ENCODE measurements at places on chromosomes 6 and 20.

- DNase-seq, result no peak
Measured at GRCh38 chr6:159532155-159532554, 160.9 kb downstream of the SOD2 start.

DNA sequence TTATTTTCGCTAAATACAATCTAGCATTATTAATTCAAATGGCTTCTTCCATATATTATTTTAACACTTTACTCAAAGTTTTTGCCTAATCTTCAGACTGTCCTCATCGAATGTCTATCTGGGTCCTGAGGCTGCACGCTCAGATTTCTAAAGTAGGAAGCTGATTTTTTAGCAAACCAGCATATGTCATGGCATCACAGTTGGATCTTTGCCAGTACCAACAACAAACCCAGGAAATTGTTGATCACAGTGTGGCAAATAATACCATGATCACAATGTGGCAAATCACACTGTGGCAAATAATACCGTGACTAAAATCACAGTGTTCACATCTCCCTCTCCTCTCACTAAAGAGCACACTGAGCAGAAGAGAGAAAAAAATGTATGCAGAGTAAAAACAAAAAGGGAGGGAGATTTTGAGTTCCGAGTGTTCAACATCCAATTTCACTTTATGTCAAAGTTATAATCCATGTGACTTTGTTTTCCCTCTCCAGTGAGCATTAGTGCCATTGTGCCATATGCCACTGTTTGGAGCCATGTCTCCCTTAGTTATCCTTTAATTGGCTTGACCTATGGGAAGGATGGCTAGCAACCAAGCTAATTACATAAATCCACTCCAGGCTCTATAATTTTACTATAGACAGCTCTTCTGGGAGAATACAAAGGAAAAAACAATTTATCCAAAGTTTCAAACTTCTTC is 1059.6 kb downstream of the HACE1 start:
- DNase-seq, result no peak

DNA sequence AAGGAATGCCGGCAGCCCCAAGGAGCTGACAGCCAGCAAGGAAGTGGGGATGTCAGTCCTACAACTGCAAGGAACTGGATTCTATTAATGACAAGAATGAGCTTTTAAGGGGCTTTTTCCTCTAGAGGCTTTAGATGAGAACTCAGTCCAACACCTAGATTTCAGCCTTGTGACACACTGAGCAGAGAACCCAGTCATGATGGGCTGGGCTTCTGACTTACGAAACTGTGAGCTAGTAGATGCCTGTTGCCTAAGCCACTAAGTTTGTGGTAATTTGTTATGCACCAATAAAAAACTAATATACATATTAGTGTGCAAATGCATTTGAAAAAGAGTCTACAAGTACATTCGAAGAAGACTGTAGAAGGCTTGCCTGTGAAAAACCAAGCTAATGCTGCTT is 263.3 kb downstream of the SOX4 start:
- DNase-seq, result peak; percentile 56

GRCh38 chr20:35991142-35991771 is 22.9 kb downstream of the CNBD2 start:
- DNase-seq, result peak; percentile 51

- no peak for DNase-seq
Measured at GRCh38 chr6:38703949-38704590, 1.1 kb upstream of the GLO1 start.

GRCh38 chr6:28606424-28607391 is 81.0 kb downstream of the GPX5 start:
- DNase-seq, result peak; percentile 75

DNA sequence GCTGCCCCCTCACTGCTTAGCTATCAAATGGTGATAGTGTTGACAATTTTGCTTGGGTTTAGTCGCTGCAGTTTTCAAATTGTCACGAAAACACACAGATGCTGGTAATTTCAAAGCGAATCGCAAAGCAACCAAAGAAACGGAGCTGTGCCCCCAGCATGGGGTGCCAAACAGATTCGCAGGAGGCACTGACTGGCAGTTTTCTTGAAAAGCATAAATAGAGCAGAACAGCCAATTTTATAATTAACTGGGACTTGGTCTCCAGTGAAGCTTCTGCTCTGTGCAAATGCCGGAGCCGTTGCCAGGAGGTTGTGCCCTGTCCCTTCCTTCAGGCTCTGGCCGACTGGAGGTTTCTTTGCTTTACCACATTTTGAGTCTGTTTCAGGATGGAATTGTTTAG is 18.8 kb downstream of the ARHGAP40 start:
- no peak for DNase-seq

- peak; percentile 91 for DNase-seq
Measured at GRCh38 chr6:71404145-71404966, 115.7 kb downstream of the OGFRL1 start.

GRCh38 chr6:116547358-116547757 is 1.9 kb upstream of the TRAPPC3L start:
- no peak for DNase-seq

- peak; percentile 73 for DNase-seq
Measured at GRCh38 chr20:35318502-35319157, 26.4 kb upstream of the FAM83C start.

DNA sequence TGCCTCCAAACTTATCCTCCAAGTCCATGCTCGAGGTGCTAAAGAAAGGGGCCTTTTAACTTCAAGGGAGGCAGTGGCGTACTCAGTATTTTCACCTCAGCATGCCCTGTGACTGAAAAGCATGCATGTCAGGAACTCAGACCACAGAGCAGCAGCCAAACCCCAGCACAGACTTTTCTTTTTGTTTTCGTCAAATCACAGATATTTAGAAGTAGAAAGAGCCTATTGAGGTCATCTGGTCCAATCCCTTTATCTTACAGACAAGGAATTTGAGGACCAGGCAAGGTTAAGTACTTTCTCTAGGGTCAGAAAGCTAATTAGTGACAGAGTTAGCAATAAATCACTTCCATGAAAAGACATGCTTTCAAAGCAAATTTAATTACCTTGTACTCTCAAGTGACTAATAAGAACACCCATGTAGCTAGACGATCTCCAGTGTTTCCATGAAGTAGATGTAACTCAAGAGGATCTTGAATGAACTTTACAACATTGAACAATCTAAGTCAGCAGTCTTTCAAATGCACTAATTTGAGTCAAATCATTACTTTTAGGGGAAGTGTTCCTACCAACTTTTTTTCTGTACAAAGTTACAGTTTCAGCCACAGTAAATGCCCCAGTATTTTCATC is 35.9 kb downstream of the MOXD1 start:
- no peak for DNase-seq

DNA sequence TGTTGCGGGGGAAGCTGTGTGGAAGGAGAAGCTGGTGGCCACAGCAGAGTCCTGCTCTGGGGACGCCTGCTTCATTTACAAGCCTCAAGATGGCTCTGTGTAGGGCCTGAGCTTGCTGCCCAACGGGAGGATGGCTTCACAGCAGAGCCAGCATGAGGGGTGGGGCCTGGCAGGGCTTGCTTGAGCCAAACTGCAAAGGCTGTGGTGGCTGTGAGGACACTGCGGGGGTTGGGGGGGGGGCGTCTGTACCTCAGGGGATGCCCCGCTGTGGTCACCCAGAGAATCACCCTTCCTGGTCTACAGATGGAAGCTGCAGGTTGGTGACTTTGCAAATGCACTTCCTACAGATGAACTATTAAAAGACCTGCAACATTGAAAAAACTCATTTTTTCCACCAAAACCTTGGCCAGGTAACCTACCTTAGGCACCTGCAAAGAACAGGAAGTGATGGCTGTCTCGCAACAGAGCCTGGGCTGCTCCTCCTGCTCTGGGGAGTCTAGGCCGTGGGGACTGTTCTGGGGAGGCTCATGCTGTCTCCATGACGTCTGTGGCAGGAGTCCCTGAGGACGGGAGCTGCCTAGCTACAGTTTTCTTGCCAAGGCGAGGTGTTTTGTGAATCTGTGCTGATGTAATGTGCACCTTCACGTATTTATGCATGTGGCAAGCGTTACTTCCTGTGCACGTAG is 7.3 kb downstream of the NPBWR2 start:
- no peak for DNase-seq

DNA sequence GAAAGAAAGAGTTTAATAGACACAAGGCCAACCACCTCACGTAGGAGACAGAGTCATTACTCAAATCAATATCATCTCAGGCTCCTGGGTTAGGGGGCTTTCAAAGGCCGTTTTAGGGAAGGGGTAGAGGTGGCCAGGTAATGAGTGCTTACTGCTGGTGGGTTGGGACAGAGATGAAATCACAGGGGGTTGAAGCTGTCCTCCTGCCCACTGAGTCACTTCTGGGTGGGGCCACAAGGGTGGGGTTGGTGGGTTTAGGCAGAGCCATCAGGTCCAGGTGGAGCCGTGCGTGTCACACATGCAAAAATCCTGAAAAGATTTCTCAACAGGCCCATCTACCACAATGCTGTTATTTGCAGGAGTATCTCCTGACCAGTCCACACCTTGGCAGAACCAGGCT is 167.0 kb upstream of the EXOC2 start:
- no peak for DNase-seq

GRCh38 chr6:151001387-151002056 is 136.0 kb downstream of the MTHFD1L start:
- no peak for DNase-seq

- DNase-seq, result no peak
Measured at GRCh38 chr20:6697228-6697972, 70.1 kb upstream of the BMP2 start.

DNA sequence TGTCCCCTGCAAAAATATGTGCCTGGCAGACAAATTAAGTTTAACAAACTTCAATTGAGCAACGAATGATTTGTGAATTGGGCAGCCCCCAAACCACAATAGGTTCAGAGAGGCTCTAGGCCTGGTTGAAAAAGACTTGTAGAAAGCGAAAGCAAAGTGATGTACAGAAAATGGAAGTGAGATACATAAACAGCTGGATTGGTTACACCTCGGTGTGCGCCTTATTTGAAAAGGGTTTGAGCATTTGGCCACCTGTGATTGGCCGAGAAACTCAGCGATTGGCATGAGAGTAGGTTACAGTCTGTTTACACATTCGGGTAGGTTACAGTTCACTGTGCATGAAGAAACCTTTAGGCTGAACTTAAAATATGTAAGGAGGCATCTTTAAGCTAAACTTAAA is 136.9 kb downstream of the CD83 start:
- DNase-seq, result no peak

DNA sequence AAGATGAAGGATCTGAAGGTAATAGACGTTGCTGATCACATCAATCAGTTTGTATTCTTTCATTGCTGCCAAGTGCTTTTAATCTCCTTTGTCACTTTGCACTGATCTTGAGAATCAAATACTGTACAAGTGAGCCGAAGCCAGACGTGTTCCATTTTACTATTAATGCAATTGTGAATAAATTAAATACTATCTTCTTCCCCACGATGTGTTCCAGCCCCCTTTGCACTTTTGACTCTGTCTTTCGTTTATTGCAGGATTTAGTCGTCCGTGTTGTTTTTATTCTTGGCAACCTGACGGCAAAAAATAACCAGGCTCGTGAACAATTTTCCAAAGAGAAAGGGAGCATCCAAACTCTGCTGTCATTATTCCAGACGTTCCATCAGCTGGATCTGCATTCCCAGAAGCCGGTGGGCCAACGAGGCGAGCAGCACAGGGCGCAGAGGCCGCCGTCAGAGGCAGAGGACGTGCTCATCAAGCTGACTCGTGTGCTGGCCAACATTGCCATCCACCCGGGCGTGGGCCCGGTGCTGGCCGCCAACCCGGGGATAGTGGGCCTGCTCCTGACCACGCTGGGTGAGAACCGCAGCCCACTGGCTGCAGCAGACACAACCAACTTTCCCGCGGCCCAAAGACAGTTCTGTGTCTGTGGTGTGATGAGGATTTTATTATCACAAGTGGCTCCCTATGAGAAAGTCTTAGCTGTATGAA is 104.7 kb downstream of the ARMC2 start:
- peak; percentile 33 for DNase-seq

- no peak for DNase-seq
Measured at GRCh38 chr20:4459081-4459480, 262.6 kb upstream of the PRND start.

DNA sequence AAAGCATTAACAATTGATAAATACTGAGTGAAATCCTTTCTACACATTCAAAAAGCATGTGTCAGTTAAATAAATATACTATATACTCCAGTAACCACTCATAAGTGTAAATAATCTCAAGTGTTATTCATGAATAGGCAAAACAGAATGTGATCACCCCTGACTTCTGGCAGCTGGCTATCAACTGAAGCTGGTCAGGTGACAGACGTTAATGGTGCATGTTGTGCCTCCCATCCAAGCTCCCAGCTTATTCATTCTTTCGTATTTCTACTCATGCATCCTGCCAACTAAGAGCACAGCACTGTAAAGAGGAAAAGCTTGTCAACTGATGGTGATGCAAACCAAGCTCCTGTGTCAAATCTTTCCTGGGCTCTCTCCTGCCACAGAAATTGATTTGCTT is 7.7 kb downstream of the PSMB1 start:
- no peak for DNase-seq

DNA sequence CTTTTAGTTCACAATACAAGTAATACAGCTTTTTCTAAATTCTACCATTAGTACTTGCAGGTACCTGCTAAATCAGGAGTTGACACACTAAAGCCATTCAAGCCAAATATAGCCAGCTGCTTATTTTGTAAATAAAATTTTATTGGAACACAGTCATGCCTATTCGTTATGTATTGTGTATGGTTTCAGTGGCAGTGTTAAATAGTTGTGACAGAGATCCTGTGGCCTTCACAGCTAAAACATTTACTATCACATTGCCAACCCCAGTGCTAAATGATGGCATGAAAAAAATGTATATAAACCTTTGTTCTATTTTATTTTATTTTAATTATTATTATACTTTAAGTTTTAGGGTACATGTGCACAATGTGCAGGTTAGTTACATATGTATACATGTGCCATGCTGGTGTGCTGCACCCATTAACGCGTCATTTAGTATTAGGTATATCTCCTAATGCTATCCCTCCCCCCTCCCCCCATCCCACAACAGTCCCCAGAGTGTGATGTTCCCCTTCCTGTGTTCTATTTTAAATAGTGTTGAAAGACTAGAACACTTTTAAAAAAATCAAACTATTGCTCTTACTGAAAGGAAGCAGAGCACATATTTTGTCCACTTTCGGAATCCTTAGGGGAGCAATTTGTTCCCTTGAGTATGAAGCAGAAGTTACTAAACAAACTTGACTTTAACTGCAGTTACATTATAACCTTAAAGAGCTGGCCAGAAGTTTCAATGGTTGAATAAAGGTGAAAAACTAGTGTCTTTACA is 115.7 kb downstream of the PRIM2 start:
- no peak for DNase-seq

DNA sequence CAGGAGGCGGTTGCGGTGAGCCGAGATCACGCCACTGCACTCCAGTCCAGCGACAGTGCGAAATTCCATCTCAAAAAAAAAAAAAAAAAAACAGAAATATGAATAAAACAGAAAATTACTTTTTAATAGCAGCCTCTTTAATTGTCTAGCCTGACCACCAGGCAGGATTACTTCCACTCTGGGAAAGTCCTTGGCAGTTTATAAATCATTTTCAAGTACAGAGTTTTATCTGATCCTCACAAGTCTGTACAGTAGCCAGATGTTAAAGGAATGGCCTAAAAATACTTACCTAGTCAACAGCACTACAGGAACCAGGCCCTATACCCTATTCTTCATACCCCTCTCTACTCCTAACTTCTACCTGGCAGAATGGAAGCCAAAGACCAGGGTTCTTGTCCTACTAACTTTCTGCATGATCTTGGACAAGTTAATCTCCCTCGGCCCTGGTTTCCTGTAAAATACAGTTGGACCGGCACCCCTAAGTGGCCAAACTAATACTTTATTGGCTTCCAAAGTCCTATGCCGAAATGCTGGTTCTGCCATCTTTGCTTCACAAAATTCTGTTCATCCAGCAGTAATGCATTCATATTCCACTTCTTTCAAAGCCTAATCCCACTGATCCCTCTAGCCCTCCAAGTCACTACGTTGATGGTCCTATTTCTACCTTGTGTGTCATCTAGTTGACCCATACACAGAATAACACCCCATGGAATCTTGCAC is 1.9 kb downstream of the EIF2S2 start:
- peak; percentile 24 for DNase-seq
